ENCODE measurements at places on chromosomes 13 and 19.

- no peak for DNase-seq
These were observed 2.2 kb downstream of the CAPS start for GRCh38 chr19:5916181-5916708.

GRCh38 chr19:23771316-23771715 lies 12.6 kb upstream of the ZNF681 start:
- no peak for DNase-seq

DNA sequence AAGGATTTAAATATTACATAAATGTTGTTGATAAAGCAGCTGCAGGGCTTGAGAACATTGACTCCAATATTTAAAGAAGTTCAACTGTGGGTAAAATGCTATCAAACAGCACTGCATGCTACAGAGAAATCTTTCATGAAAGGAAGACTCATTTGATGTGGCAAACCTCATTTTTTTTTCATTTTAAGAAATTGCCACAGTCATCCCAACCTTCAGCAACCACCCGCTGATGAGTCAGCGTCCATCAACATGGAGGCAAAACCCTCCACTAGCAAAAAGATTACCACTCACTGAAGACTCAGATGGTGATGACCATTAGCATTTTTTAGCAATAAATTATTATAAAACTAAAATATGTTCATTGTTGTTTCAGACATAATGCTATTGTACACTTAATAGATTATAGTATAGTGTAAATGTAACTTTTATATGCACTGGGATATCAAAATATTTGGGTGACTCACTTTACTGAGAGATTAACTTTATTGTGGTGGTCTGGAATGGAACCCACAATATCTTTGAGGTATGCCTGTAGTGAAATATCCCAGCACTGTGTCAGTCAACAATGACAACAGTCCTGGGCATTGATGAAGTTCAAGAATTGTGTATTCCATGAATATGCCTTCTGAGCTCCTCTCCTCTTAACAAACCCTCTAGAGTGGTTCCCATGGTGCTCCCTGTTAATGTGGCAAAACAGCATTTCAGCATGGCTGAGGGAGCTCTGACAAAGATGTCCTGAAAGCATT lies 52.4 kb upstream of the SOX21 start:
- no peak for DNase-seq

GRCh38 chr19:35117116-35117515 lies 1.5 kb downstream of the FXYD3 start:
- DNase-seq = no peak

GRCh38 chr19:4288091-4288777 lies 9.2 kb downstream of the SHD start:
- DNase-seq = no peak

GRCh38 chr13:49584771-49585182 lies 581 bp downstream of the RCBTB1 start:
- DNase-seq = no peak

GRCh38 chr19:10211061-10211460 lies 16.3 kb upstream of the DNMT1 start:
- no peak for DNase-seq

DNA sequence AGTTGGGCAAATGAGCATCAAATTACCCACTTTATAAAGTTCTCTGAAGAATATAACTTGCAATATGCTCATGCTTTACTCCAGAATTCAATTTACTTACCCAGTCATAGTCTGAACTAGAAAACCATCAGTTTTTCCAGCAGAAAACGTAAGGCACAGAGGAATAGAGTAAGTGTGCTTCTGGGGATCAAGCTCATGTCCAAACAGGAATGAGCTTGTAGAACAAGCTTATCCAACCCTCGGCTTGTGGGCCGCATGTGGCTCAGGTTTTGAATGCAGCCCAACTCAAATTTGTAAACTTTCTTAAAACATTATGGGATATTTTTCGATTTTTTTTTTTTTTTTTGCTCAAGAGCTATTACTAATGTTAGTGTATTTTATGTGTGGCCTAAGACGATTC lies 308.5 kb upstream of the KLF12 start:
- no peak for DNase-seq

- no peak for DNase-seq
These were observed 18.9 kb upstream of the IPO5 start for GRCh38 chr13:97934590-97934989.

GRCh38 chr13:77898097-77898496 lies 20.5 kb downstream of the EDNRB start:
- DNase-seq = no peak

DNA sequence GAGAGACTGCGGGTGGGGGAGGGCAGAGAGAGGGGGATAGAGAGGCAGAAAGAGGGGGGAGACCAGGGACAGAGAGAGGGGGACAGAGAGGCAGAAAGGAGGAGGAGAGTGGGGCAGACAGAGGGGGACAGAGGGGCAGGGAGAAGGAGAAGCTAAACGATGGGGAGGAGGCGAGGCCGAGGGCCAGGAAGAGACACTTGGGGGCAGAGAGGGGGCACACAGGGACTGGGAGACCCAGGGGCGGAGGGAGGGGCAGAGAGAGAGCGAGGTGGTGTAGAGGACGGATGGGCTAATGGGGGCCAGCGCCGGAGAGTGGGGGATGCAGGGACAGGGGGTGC lies 666 bp downstream of the MEIS3 start:
- DNase-seq = no peak

DNA sequence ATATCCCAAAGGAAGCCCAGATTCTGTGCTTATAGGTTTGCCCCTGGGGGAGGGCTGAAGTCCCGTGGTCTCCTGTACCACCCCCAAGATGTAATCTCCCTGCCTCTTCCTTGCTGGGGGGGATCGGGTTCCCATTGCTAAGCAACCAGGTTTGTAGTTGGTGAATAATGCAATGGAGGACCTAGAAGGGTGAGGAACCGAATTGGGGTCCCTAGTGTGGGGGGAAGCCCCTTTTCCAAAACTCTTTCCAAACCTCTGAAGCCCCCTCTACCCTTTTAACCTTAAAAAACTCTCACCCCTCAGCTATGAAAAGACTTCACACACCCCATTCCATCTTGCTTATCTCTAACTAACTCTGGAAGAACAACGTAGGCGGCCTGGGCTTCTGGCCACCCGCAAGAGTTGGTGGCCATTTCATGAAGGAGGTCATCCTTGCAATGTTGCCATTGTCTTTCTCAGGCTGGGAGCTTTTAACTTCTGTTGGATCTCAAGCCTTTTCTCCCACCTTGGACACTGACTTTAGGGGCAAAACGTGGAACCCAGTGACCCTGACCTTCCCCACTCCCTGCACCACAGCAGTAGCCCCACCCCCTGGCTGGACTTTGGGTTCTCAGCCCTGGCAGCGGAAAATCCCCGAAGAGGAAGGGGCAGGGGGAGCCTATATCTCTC lies 661 bp downstream of the PALM3 start:
- DNase-seq = no peak

DNA sequence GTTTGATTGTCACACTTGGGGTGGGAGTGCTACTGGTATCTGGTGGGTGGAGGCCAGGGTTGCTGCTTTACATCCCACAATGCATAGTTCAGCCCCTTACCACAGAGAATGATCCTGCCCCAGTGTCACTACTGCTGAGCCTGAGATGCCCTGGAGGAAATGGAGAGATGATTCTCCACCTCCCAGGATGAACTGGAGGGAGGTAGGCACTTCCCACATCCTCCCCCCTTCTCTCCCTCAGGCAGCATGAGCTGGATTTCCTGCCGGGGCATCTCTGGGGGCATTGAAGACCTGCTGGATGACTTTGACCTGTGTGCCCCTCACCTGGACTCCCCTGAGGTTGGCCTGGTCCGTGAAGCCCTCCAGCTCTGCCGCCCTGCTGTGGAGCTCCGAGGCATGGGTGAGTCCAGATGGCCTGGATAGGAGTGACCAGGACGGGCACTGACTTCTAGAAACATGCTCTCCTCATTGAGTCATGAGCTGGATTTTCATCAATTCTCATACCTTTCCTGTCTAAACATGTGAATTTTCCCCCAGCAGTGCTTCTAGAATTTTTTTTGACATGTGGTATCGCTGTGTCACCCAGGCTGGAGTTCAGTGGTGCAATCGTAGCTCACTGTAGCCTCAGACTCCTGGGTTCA lies 45.3 kb downstream of the NWD1 start:
- no peak for DNase-seq

DNA sequence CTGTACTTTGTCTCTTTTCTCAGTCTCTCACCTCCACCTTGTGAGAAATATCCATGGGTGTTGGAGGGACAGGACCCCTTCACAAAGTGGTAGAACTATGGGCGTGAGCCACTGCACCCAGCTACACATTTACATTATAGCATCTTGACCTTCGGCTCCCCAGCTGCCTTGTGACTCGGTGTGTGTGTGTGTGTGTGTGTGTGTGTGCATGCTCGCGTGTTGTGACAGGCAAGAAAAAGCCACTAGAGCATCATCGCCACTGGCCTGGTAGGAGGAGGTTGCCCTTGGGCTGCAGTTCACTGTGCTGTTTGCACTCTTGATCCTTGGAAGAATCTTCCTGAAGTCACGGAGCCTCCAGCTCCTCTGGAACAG lies 13.7 kb upstream of the ZNF888 start:
- no peak for DNase-seq

- DNase-seq = peak; percentile 40
These were observed 8.8 kb downstream of the GIPR start for GRCh38 chr19:45676851-45677263.

DNA sequence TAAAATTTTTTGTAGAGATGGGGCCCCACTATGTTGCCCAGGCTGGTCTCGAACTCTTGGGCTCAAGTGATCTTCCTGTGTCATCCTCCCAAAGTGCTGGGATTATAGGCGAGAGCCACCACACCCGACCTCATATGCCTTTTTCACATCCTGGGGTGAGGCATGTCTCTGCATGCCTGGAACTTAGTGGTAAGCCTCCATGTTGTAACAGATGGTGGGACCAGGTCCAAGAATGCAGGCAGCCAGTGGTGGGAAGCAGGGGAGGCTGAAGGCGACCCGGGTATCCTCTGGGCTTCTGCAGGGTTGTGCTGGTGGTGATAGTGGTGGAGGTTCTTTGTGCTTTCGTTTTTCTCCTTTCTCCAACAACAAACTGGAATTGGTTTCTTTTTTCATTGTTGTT lies 30.1 kb upstream of the CCDC124 start:
- DNase-seq = no peak

- DNase-seq = no peak
These were observed 83.9 kb upstream of the OLFM4 start for GRCh38 chr13:52944697-52945096.

DNA sequence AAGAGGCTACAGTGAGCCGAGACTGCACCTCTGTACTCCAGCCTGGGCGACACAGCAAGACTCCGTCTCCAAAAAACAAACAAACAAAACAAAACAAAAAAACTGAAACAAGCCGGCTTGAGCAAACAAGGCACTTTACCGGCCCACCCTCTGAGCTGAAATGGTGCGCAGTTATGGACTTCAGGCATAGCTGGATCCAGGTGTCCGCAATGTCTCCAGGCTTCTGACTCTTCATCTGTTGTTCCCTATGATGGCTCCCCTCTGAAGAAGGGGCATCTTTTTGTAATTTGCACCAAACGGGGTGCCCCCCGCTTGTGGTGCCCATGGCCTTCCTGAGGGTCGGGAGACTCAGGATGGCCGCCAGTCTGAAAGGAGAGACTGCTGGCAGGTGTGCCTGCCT lies 6.2 kb downstream of the C2CD4C start:
- no peak for DNase-seq

DNA sequence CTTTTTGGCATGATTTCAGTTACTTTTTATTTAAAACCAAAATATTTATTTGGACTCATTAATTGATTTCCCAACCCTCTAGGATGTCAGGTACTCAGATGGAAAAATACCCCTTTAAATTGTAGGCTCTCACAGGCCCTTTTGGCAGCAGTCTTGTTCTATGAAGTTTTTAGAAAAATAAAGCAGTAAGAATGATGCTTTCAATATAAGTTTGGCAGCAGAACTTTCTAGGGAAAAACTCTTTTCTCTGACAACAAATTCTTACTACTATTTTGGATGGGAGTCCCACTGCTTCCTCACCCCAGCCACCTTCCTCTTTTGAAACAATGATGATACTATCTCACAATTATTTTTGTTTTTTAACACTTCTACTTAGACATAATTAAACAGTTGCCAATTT lies 581.6 kb upstream of the SGCG start:
- no peak for DNase-seq

DNA sequence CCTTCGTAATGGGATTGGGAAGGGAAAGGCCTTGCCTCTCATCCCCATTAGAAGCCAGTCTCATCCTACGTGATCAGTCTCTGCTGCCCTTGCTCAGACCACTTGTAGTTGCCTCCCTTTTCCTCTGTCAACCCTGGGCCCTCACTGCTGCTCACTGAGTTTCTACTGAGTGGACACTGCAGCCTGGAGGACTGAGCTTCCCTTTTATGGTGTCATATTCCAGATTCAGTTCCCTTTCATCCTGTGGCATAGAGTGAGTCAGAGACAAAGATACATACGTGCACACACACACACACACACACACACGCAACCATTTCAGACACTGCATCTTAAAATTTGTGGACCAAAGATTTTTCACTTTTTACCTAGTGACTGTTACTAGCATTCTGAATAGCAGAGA lies 56.6 kb downstream of the COG3 start:
- DNase-seq = no peak

- DNase-seq = no peak
These were observed 538 bp downstream of the LSM4 start for GRCh38 chr19:18322318-18322758.

- DNase-seq = no peak
These were observed 316.0 kb downstream of the FOXO1 start for GRCh38 chr13:40350283-40350992.

- no peak for DNase-seq
These were observed 3.6 kb downstream of the NACC1 start for GRCh38 chr19:13121551-13122274.

- DNase-seq = no peak
These were observed at the start of gene IL11 for GRCh38 chr19:55370305-55370988. IL11 (minus strand) TSS chr19:55370463; CDS start chr19:55370310, 153 bp downstream.

GRCh38 chr13:51243832-51244231 lies 21.6 kb downstream of the FAM124A start:
- DNase-seq = no peak

GRCh38 chr19:16343156-16343555 lies 18.5 kb downstream of the KLF2 start:
- DNase-seq = no peak

DNA sequence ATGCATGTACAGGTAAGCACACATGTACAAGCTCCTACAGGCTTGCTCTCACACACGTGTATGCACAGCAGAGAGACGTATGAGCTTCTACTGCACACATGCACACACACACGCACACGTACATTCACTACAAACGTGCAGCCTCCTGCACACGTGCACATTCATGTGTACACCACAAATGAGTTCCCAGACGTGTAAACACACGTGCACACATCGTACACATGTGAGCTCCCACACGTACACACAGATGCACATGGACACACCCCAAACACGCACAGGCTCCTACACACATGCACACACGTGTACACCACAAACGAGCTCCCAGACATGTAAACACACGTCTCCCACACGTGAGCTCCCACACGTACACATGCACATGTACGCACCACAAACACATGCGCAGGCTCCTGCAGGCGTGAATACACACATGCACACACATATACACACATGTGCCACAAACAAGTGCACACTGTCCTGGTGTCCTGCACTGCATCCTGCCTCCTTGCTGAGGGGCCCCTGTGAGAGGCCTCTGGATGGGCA lies 83.7 kb upstream of the MCF2L start:
- DNase-seq = no peak

DNA sequence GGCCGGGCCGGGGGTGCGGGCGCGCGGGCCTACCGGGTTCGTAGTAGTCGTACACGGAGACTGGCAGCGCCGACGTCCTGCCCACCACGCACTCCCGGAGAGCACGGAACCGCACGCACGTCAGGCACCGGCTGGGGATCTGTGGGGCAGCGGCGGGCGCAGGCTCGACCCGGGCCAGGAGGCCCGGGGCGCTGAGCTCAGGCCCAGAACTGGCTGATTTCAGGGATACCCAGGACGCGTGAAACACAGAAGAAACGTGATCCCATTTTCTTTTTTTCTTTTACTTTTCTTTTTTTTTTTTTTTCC lies 9.0 kb downstream of the F2RL3 start:
- no peak for DNase-seq

Data from activated CD4-positive, alpha-beta T cell treated with anti-CD3 and anti-CD28 coated beads, Interleukin-2, amount 50 U/mL, for 1 hour (primary cell).